ENCODE measurements at places on chromosomes 2 and 18.

GRCh38 chr2:191020742-191021381 is 6.9 kb upstream of the STAT1 start:
- peak; percentile 95 for DNase-seq

DNA sequence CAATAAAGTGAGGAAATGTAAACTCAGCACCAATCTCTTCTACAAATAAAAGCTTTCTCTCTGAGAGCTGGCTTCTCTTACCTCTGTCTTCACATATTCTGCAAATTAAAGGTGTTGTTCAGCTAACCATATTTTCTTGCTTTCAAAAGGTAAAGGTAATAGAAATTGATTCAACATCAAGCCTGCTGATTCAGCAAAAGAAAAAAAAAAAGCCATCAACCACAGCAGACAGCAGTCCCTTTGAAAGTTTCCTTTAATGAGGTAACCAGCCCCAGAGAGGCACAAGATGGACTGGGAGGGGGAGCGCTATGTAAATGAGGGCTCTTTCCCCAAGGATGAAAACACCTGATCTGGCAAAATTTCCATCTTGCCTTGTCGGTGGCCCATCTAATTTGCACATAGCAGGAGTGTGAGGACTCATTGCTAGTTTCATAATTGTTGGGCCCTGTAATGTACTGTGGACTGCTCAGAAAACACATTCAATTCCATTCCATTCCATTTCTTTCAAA is 154.9 kb upstream of the SOX11 start:
- no peak for DNase-seq

DNA sequence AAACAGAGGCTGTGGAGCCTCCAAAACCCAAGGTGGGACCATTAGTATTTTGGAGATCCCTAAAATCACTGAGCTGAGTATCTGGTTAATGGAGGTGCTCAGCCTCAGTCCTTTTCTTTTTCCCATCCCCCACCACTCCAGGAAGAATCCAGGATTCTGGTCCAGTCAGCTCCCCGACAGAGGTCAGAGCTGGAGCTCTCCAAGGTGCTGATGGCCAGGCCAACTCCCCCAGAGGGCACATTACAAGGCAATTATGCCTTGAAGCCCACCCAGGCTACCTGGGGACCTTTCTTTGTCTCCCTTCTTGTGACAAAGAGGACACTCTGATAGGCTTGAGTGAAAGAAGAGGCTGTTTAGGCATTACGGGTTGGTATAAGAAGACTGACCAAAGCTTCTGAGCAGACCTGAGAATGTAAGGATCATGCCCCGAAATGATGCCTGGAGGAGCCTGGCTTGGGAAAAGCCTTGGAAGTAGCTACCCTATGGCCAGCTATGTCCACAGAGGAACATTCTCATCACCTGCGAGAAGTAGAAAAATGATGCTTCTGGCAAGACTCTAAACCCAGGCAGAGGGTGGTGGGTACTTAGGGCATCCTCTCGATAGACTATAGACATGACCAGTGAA is 102.5 kb upstream of the LDAH start:
- peak; percentile 10 for DNase-seq

GRCh38 chr2:46269001-46269400 is 28.2 kb upstream of the EPAS1 start:
- DNase-seq: no peak

DNA sequence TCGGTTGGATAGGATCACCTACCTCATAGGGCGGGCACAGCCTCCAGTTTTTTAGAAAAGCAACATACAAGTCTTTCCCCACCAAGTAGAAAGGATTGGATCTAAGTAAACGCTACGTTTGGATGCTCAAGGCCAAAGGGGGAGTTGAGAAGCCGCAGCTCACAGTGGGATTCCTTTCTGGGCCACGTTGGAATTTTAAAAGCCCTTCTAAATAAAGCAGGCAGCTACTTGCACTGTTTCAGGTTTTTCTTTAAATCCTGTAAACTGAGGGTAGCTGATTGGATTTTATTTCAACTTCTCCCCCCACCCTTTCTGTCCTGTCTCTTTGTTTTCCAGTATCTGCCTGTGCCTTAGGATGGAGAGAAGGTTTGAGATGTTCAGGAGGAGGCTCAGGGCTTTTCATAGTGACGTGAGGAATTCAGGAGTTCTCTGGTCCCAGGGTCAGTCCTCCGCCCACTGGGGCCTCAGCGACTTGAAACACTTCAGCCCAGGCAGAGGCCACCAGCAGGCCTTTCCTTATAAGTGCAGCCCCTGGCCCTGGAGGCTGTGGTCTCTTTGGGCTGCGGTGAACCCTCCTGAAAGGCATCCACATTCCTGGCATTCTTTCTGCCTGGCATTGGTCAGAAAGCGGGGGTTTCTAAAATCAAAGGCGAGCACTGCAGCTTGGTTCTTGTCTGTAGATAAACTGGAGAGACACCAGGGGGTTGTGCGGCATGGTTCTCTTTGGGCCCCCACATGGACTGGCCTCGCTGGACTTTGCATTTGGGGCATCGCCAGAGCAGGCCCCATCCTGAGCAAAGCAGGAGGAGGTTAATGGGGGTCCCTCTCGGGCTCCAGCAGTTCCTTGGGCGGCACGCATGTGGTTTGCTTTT is 44.5 kb downstream of the SH3BP4 start:
- DNase-seq: no peak

DNA sequence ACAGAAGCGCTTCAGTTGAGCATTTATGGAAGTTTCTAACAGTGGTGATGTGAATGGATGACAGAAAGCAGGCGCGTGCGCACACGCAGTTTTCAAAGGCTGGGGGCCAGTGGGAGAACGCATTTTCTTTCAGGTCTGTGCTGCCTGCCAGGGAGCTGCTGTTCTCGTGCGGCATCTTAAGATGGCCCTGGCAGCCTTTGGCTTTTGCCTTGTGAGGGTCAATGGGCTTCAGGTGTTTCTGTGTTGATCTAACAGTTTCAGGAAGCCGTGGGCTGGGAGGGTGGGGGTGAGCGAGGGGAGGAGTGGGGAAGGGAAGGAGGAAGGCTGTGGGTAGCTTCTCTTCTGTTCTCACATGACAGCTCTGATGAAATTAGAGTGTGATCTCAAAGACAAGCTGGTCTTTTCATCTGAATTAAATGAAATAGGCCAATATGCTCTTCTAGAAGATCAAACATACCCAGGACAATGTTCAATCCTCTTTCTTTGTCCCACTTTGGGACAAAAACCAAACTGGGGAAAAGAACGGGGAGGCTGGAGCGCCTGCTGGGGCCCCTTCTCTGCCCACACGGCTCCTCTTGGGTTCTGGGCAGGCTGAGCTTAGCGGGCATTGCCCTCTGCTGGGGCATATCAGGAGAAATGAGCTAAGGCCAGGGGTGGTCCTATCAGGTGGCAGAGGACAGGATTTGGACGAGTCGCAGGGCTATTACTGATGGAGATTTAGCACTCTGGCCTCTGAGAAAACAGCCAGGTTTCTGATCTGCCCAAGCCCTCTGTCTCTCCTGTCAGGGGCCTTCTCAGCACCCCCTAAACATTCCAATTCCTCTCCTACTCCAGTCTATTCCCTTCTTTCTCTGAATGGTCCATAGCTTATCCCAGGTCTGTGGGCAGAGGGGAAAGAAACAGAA is 126.2 kb upstream of the LGALSL start:
- peak; percentile 57 for DNase-seq

GRCh38 chr2:14615760-14616159 is 16.8 kb upstream of the LRATD1 start:
- no peak for DNase-seq

DNA sequence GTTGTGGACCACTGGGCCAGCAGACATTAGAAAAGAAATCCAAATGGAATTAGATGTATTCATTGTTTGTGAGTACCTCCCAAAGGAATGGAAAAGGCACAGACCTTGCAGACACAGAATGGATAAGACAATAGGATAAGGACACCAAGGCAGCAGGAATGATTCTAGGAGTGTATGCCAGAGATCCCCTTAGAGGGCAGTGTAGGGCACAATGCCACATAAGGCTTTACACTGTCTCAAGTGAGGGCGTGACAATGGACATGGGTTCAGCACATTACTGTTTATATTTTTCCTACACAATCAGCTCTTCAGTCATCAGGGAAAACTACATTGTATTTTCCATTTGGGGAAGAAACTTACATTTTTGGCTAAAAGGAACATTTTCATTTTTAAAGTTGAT is 250.9 kb downstream of the PTH2R start:
- no peak for DNase-seq

GRCh38 chr2:237059155-237059875 is 26.4 kb upstream of the COPS8 start:
- DNase-seq: no peak
